ENCODE measurements at places on chromosomes 4 and X. TPM values are rescaled to one million over a fixed set of nuclear protein-coding genes. Genes with fewer than 3 reads are reported as not detected.

The ZDHHC15 gene
- total RNA-seq: not detected

The NPY2R gene
- not detected for total RNA-seq

The RIBC1 gene
- 0.59 TPM for total RNA-seq

The MRPL1 gene
- 30.4 TPM for total RNA-seq

The ALAS2 gene
- total RNA-seq: not detected

The SPANXB1 gene
- total RNA-seq: not detected

The ZNF141 gene
- total RNA-seq: 25.3 TPM

The PDE6B gene
- 12.5 TPM for total RNA-seq

The FGB gene
- total RNA-seq: not detected

The BST1 gene
- total RNA-seq: 0.88 TPM

The TTC29 gene
- not detected for total RNA-seq

The SASH3 gene
- total RNA-seq: 301 TPM

The RTL3 gene
- not detected for total RNA-seq

The PHOX2B gene
- not detected for total RNA-seq

The BEX5 gene
- total RNA-seq: 1.4 TPM

The VGLL1 gene
- not detected for total RNA-seq

Data from T-helper 1 cell treated with Interleukin-12 subunit alpha and Interleukin-12 subunit beta and Interleukin-4 antibody, amounts not matched to agents 30 ng/mL and 1 ng/mL, for 36 hours (primary cell).